Erythroblast (primary cell): ENCODE measurements at places on chromosomes 5 and 9.

- DNase-seq, result no peak
Observed at GRCh38 chr5:109412981-109413402, 3.2 kb upstream of the PJA2 start.

- no peak for DNase-seq
Observed at GRCh38 chr5:169384661-169385060, 83.7 kb upstream of the SLIT3 start.

DNA sequence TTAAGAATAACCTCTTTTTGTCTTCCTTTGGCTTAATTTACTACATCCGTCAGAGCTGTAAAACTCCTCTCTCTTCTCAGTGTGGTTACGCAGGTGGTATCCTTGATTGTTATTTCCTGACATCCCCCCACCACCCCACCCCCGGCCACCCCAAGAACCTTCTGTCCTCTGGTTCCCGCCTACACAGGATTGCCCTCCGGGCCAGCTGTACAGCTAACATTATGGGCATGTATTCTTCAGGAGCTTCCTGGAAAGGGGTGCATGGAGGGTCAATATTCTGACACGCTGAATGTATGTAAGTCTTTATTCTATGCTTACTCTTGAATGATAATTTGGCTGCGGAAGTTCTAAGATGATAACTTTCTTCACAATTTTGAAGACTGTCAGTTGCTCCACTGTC, 13.0 kb upstream of the ANP32B start:
- no peak for DNase-seq

DNA sequence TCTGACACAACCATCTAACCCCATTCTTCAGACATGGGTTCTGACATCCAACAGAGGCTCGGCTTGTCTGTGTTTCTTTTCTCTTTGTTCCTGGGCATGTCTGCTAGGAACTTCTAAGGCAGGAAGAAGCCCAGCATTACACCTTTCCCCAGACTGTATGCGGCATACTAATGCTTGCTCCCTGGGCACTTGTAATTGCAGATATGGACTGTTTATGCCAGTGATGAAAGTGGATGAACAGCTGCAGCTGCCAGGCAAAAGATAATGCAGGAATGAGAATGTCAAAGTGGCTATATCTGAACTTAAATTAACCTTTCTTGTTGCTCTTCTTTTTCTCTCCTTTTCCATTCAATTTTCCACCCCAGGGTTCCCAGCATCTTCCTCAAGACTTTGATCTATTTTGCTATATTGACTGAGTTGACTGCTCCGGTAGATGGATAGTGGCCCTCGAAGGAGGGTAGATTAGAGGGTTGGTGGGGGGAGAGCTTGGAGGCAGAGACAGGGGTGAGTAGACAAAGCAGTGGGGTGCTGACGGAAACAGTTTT, 344.4 kb downstream of the MAN2A1 start:
- DNase-seq, result no peak

DNA sequence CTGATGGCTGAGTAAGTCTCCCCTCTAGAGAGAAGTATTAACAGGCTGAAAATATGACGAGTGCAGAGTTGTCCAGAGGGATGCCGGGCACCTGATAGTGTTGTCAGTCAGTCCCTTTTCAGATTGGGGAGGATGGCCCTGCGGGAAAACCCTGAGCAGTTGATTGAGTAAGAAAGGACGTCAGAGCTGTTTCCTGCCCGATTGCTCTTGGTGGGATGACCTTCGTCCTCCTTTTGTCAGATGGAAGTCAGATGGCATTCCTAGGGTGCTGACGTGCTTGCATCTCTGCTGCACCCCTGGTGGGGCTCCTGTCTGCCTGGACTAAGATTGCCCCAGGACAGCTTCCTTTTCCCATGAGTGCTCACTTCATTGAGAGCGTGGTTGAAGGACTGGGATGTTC, 9.8 kb downstream of the ZNF354B start:
- no peak for DNase-seq

DNA sequence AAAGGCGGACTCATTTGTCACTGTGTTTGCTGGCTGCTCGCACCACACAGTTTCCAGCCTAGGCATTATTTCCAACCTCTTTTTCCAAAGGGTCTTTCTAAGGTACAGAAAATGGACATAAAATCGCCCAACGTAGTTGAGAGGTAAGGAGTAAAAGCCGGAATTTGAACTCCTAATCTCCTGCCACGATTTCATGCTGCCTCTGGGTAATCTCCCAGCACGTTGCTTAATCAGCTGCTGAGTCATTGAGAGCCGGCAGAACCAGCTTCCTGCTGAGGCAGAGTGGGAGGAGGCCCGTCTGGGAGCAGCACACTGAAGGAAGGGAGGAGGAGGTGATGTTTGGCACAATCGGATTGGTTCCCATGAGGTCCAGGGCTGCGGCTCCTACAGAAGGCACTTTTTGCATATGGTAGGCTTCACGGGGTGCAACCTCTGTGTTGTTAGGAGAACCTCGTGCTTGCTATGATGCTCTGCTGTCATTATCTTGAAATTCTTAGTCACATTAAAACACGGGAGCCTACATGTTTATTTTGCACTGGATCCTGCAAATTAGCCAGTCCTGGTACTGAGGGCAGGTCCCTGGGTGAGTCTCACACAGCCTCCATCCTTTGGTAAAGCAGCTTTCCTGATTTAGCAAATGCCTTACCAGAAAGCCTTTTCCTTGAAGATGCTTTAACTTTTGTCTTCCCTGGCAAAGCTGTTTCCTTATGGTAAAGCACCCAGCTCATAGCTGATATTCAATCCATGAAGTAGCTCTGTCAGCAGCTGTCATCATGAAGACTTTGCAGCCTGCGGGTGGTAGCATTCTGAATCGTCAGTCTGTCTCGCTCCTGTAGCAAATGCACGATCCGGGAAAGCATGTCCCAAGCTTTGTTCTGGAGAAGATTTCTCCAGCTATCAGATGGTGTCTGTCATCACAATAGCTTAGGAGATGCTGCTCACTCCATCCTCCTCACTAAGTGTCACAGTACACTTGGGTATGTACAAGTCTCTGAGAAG, 191.6 kb upstream of the MSX2 start:
- DNase-seq, result peak; percentile 79

- no peak for DNase-seq
Observed at GRCh38 chr5:133953568-133954145, 14.8 kb downstream of the C5orf15 start.

DNA sequence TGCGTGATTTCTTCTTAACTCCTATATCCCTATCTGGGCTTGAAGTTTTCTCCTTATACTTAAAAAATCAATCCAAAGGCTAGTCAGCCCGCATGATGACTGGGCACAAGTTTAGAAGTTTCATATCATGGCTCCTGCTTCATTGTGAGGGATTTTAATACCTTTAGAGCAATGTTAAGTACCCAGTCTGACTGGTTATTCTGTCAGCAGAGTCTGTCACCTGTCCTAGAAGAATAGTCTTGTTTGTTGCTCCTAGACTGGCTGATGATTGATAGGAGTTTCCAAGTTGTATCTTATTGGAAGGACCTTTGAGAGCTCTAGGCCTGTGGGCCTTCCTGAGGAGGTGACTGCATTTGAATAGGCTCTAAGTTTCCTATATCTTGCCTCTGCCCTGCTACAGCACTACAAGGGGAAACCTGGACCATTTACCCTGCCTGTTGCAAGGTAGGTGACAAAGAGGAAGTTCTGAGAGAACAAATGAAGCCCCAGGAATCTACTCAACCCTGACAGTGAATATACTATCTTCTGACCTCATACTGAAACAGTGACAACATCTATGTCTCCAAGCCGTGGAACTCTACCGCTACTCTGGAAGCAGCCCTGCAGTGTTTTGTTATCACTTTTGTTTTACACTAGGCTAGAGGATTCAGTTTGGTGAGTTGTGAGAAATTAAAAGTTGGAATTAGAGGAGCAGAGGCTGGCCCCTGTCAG, 66.5 kb downstream of the F2RL2 start:
- no peak for DNase-seq

DNA sequence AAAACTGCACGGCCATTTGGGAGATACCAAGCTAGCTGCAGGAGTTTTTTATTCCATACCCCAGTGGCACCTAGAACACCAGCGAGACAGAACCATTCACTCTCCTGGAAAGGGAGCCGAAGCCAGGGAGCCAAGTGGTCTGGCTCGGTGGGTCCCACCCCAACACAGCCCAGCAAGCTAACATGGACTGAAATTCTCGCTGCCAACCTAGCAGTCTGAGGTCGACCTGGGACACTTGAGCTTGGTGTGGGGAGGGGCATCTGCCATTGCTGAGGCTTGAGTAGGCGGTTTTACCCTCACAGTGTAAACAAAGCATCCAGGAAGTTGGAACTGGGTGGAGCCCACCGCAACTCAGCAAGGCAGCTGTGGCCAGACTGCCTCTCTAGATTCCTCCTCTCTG, 108.9 kb upstream of the CHD1 start:
- DNase-seq, result no peak

GRCh38 chr9:20394969-20395368, 227.3 kb downstream of the MLLT3 start:
- no peak for DNase-seq

GRCh38 chr9:15104826-15105420, 194.7 kb upstream of the FREM1 start:
- peak; percentile 53 for DNase-seq
